ENCODE measurements at places on chromosomes 13 and 19. TPM values are rescaled to one million over a fixed set of nuclear protein-coding genes. Genes with fewer than 3 reads are reported as not detected.

IGFL1 gene
- not detected for total RNA-seq

- no peak for DNase-seq
These were observed 371.7 kb downstream of the RBM26 start for GRCh38 chr13:79034341-79034740.

GRCh38 chr19:2702170-2703076 lies at the start of gene GNG7:
Gene GNG7, minus strand, starts transcription at chr19:2702694. Its CDS starts 182,006 bp downstream, at chr19:2520688.
- peak; percentile 59 for DNase-seq

GRCh38 chr13:24900507-24900906 lies 136.5 kb downstream of the RNF17 start:
- no peak for DNase-seq

DNA sequence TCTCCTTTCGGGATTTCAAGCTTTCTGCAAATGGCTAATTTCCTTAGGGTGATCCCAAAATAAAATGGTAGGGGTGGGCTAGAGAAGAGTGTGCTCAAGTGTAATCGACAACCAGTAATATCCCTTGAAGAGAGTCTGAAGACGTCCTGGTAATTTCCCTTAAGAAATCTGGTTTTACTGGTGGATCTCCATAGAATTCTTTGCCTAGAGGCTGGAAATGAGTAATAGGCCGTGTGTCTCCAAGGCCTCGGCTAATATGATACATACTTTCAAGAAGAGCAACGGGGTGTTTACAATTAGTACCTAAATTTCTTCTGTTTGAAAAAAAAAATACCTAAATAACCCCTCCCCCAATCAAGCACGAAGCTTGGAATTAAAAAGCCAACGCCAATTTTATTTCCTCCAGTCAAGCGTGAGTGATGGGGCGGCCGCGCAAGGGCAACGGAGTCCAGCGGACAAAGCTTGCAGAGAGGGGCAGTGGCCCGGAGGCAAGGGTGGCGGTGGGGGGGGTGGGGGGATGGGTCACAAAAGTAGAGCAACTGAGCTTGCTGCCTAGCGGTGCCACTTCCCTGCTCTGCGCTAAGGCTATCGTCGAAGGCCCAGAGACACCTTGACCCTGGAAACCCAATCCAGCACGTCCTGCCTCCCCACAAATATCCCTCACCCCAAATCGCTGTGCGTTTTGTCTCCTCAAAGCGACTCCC lies 7.8 kb downstream of the SOX21 start:
- no peak for DNase-seq

GRCh38 chr19:56121180-56122167 lies at the start of gene ZNF787:
Gene ZNF787, minus strand, starts transcription at chr19:56121295. Its CDS starts 18,078 bp downstream, at chr19:56103217.
- peak; percentile 96 for DNase-seq

COMP gene
- total RNA-seq, result 0.17 TPM

- DNase-seq, result peak; percentile 12
These were observed 220.3 kb downstream of the RAP2A start for GRCh38 chr13:97654236-97654635.

GRCh38 chr13:52669677-52670076 lies 17.0 kb downstream of the SUGT1 start:
- no peak for DNase-seq
